ENCODE measurements at places on chromosomes 5 and 9. TPM values are rescaled to one million over a fixed set of nuclear protein-coding genes. Genes with fewer than 3 reads are reported as not detected.

SLC28A3 gene
- total RNA-seq: 7.0 TPM

FOXD4L5 gene
- total RNA-seq: not detected

NIPBL gene
- total RNA-seq: 36.1 TPM

ADAMTS12 gene
- 0.52 TPM for total RNA-seq

SLC2A6 gene
- 0.80 TPM for total RNA-seq

HIGD2A gene
- total RNA-seq: 101 TPM
